ENCODE measurements at places on chromosomes 12 and 14.

GRCh38 chr14:50967103-50967502 is 22.8 kb upstream of the PYGL start:
- DNase-seq: no peak

DNA sequence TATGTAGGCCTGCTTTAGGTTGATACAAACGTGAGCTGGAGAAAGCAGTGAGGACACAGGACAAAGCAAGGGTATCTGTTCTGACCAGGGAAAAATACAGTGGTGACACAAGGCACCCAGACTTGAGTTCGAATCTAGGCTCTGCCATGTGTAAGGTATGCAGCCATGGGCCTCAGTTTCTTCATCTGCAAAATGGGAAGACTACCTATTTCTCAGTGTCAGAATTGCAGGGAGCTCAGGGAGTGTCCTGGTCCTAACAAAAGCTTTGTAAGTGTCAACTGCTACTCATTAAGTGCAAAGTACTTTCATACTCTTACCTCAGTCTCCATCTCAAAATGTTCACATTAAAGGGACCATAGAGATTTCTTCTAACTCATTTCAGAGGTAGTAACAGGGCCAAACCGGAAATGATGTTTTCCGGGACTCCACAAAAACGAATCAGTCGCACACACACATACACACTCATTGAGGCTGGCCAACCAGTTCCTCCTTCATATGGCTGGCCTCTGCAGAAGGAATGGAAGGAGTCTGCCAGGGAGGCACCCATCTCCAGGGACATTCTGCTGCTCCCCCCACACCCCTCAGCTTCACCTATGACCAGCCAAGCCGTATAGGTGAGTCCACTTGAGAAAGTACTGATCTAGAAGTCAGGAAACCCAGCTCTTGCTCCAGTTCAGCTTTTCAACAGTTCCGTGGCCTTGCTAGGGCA is 7.8 kb downstream of the CTDSP2 start:
- peak; percentile 48 for DNase-seq

DNA sequence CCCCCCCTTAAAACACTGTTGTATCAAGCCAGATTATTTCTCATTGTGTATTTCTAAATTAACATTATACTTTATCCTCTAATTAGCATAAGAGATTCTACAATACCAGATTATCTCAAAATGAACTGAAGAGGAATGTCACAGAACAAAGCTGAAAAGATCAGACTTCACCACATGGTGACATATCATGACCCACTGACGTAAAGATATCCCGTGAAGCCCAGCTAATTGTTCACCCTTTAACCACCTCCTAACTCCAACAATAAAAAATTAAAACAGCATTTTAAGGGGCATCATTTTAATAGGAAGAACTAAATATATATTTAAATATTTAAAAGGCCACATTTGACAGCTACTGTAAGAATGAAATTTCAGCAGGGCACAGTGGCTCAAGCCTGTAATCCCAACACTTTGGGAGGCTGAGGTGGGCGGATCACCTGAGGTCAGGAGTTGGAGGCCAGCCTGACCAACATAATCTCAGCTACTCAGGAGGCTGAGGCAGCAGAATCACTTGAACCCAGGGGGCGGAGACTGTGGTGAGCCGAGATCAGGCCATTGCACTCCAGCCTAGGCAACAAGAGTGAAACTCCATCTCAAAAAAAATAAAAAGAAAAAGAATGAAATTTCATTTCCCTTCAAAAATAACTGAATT is 29.0 kb downstream of the CDK17 start:
- no peak for DNase-seq

- DNase-seq: no peak
Measured at GRCh38 chr12:40499856-40500255, 192.4 kb upstream of the CNTN1 start.

DNA sequence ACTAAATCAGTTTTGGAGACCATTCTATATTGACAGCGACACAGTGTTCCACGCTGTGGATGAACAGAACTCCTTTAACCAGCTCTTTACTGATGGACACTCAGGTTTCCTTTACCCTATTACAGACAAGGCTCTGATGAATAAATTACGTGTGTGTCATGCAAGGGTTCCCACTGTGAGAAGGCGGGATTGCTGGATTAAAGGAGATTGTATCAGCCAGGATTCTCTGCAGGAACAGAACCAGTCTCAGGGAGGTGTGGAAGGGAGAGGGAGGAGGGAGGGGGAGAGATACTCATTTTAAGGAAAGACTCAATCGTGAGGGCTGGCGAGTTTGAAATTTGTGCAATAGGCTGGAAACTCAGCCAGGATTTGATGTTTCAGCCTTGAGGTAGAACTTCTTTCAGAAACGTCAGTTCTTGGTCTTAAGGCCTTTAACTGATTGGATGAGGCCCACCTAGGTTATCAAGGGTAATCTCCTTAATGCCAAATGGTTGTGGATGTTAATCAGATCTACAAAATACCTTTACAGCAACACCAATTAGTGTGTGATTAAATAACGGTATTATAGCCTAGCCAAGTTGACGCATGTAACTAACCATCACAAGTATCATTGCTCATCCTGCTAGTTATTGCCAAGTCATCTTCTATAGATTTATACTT is 104.0 kb downstream of the GCH1 start:
- no peak for DNase-seq

- DNase-seq: no peak
Measured at GRCh38 chr12:104699489-104700190, 242.9 kb downstream of the CHST11 start.

- DNase-seq: no peak
Measured at GRCh38 chr12:4178424-4179170, 95.0 kb upstream of the CCND2 start.

DNA sequence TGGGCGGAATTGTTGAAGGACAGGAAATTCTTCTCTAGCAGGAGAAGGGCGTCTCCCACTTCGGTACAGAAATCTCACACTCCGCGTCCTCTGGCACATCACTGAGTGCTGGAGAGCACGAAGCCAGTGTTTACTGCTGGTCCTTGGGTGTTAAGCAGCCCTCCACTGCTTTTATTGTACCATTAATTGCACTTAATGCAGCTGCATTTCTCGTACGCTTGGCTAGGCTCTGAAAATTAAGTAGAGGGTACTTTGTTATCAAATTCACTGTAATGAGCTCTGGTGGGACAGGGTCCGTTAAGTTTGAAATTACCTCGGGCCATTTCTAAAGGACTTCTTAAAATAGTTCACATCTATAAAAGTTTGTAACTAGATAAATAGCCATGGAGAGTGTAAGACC is 411.2 kb downstream of the NPAS3 start:
- no peak for DNase-seq

GRCh38 chr14:72800848-72801370 is 93.0 kb downstream of the DPF3 start:
- DNase-seq: no peak

- DNase-seq: no peak
Measured at GRCh38 chr12:131008131-131008912, 54.6 kb downstream of the ADGRD1 start.

GRCh38 chr12:101021911-101022388 is 188.1 kb downstream of the SLC5A8 start:
- DNase-seq: no peak

DNA sequence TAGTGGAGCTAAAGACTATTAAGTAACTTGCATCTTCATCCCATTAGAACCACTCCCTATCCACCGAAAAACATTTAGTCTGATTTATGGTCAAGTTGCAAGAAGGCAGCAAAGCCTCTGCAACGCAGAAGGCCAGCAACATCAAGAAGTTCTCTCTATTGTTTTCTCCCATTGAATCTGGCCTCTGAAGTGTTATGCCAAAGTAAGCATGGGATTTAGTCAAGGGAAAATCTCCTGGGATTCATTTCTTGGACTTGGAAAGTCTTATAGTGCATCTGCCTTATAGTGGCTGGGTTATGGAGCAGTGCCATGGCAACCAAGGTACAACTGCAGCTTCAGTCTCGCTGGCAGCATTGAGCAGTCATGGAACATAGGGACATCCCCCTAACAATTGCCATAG is 87.7 kb upstream of the KRR1 start:
- no peak for DNase-seq

GRCh38 chr14:96598332-96598928 is 96.2 kb downstream of the PAPOLA start:
- no peak for DNase-seq

GRCh38 chr14:22412926-22413411 is 176.1 kb downstream of the DAD1 start:
- DNase-seq: no peak

DNA sequence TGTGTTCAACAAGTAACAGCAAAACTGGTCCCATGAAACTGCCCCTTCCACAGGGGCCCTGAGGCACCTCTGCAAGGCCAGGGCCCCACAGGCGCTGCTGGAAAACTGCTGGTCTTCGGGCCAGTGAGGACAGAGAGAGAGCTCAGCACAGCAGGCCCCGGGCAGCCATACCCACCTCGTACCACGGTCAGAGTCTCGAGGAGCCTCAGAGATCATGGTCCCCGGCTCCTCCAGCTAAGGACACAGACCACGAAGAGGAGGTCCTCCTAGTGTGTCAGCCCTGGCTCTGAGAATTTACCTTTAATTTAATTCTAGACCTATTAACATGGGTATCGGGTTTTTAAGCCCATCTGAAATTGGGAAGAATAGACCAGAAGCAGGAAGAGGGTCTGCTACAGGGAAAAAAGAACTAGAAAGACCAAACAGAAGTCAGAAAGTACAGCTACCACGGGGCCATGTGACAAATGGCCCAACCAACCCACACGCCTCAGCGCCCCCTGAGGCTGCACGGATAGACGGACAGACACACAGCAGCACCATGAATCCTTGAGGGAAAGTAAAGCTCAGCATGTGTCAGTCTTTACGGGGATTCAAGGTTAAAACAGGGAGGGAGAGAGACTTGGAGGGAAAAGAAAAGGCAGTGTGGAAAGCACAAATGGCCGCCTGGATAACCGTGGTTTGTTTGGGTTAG is 22.9 kb downstream of the ANKRD9 start:
- DNase-seq: no peak

DNA sequence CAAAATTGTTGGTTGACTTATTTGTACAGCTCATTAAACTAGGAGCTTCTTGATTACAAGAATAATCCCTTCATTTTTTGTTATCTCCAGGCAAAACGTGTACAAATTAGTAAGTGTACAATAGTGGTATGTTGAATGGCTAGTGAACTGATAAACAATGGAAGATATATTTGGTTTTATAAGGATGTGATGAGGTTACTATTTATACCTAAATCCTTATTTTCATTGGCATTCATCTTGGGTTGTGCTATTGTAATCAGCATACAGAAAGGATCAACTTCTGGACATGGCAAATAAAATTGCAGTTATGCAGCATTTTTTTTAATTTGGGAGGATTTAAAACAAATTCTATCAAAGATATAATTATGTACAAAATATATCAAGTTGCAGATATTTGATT is 199.4 kb upstream of the GZMB start:
- no peak for DNase-seq

GRCh38 chr12:109832541-109833306 is 474 bp downstream of the TRPV4 start:
- DNase-seq: no peak

DNA sequence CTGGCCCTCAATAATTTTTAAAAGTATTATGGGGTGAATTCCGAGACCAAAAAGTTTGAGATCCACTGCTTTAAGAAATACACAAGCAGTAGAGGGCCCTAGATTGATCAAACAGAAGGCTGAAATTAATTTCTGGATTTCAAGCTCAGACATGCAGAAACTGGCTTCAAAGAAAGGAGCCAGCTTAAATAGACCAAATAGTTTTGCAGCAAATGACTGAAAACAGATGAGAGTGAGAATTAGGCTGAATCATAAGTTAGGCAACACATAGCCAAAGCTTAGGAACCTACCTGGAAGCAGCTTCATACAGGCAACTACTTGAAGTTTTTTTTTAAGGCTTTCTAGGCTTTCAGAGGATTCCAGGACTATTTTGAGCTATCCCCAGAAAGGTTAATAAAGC is 12.4 kb downstream of the ATF7 start:
- DNase-seq: no peak

GRCh38 chr14:70704960-70705359 is 63.2 kb downstream of the TTC9 start:
- no peak for DNase-seq

DNA sequence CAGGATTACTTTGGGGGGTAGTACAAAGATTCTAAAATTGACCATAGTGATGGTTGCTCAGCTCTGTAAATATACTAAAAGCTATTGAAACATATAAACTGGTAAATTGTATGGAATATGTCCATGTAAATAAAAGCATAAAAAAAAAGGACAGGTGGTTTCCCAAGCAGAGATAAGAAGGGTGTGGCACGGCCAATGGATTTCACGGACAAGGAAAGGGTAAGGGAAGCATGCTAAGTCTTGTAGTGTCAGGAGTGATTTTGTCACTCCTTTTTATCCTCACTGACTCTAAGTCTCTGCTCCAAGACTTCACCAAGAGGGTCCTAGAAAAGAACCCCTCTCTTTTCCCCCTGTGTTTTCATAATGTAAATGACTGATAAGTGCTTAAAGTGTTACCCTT is 229.2 kb downstream of the SPTSSA start:
- no peak for DNase-seq

- no peak for DNase-seq
Measured at GRCh38 chr14:68951035-68951797, 27.9 kb downstream of the ACTN1 start.

GRCh38 chr12:131378861-131379665 is 331.8 kb upstream of the SFSWAP start:
- no peak for DNase-seq

DNA sequence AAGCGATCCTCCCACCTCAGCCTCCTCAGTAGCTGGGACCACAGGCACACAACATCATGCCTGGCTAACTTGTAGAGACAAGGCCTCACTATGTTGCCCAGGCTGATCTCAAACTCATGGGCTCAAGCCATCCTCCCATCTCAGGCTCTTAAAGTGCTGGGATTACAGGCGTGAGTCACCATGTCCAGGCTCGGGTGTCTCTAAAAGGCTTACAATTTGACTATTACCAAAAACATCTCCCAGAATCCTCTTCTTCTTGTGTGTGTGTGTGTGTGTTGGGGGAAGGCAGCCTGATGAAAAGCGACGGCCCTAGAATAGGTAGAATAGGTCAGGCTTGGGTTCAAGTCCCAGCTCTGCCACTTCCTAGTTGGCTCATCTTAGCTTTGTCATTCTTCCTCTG is 16.8 kb downstream of the MSI1 start:
- DNase-seq: no peak
